ENCODE measurements at places on chromosomes 6 and 20. TPM values are rescaled to one million over a fixed set of nuclear protein-coding genes. Genes with fewer than 3 reads are reported as not detected.

Gene ENPP4
- 16.7 TPM for polyA plus RNA-seq

DNA sequence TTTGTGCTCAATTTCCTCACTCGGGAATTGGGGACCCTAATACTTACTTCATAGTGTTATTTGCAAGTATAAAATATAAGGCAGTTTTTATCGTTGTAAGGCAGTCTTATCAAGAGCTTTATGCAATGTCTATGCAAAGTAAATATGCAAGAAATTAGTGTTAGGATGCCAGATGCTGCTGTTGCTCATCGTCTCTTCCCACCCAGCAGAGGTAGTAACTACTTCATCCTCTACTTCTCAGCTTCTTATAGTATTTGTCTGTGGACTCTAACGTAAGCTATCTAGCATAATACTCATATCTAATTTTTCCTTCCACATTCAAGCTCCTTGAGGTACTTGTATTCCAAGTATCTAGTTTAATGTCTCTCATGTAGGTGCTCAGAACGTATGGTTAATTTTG lies 11.6 kb downstream of the PLCG1 start:
- no peak for DNase-seq

DNA sequence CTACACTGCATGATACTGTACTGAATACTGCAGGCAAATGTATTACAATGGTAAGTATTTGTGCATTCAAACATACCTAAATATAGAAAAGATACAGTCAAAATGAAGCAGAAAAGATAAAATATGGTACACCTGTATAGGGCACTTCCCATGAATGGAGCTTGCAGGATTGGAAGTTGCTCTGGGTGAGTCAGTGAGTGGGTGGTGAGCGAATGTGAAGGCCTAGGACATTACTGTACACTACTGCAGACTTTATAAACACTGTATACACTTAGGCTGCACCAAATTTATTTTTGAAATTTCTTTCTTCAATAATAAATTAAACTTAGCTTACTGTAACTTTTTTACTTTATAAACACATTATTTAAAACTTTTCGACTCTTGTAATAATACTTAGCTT lies 213.1 kb downstream of the ATXN1 start:
- DNase-seq, result no peak

GRCh38 chr20:7346562-7346961 lies 579.1 kb downstream of the BMP2 start:
- no peak for DNase-seq

DNA sequence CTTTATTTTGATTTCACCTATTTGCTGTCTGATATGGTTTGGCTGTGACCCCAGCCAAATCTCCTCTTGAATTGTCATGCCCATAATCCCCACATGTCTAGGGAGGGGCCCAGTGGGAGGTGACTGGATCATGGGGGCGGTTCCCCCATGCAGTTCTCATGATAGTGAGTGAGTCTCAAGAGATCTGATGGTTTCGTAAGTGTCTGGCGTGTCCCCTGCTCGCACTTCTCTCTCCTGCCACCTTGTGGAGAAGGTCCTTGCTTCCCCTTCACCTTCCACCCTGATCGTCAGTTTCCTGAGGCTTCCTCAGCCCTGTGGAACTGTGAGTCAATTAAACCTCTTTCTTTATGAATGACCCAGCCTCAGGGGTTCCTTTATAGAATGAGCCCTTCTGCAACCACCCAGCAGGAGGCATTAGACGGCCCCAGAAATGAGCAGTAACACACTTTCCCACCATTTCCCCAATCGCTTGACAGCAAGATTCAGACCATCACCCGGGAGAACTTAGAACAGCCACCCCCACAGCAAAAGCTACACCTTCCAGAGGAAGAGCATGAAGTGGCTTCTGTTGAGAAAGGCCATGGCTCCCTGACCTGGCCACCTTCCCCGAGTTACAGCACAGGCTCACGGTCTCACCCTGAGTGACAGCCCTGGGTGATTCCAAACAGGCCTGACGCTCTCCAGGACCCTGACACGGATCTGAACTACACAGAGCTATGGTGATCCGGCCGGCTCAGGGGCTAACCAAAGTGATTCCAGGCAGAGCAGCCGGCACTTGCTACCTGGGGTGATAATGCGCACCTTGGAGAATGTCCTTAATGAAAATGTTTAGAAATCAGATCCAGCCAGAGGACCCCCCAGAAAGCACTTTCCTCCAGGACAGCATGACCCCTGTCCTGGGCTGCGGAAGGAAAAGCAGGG lies 131.2 kb upstream of the CDH4 start:
- DNase-seq, result no peak

DNA sequence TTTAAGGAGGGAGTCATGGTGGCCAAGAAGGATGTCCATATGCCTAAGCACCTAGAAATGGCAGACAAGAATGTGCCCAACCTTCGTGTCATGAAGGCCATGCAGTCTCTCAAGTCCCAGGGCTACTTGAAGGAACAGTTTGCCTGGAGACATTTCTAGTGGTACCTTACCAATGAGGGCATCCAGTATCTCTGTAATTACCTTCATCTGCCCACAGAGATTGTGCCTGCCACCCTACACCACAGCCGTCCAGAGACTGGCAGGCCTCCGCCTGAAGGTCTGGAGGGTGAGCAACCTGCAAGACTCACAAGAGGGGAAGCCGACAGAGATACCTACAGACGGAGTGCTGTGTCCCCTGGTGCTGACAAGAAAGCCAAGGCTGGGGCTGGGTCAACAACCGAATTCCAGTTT lies 115.0 kb downstream of the HFE start:
- no peak for DNase-seq

DNA sequence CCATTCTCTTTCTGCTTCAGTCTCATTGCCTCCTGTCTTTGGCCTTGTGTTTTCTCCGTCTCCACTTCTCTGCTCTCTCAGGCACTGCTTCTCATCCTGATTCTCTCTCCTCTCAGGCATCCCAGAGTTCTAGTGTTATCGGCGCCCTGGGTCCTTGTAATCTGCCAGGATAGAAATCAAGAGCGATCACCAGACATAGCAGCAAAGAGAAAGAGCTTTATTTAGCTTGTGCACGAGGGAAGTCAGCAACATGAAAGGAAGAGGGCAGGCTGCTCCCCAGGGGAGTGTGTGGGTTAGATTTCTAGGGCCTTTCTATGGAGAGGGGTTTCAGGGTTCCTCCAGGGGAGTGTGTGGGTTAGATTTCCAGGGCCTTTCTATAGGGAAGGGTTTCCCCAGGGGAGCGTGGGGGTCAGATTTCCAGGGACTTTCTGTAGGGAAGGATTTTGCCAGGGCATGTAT lies 32.5 kb downstream of the SUN5 start:
- no peak for DNase-seq

Measured in right renal cortex interstitium (tissue), 3 donors.